BJ (cell line): ENCODE measurements at places on chromosomes 7 and 10.

- DNase-seq, result no peak
These were observed 112.3 kb upstream of the FAM133B start for GRCh38 chr7:92702535-92702934.

- no peak for DNase-seq
These were observed 34.1 kb downstream of the WBP1L start for GRCh38 chr10:102777711-102778453.

DNA sequence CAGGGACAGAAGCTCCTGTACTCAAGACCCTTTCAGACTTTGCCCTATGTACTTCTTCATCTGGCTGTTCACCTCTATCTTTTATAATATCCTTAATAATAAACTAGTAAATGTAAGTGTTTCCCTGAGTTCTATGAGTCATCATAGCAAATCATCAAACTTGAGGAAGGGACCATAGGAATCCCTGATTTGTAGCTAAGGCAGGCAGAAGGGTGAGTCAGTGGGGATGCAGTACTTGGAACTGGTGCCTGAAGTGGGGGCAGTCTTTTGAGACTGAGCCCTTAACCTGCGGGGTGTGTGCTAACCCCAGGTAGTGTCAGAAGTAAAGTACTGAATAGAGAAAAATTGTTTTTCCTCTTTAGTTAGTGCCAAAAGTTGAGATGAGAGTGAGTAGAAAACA is 6.2 kb upstream of the TMEM243 start:
- no peak for DNase-seq

DNA sequence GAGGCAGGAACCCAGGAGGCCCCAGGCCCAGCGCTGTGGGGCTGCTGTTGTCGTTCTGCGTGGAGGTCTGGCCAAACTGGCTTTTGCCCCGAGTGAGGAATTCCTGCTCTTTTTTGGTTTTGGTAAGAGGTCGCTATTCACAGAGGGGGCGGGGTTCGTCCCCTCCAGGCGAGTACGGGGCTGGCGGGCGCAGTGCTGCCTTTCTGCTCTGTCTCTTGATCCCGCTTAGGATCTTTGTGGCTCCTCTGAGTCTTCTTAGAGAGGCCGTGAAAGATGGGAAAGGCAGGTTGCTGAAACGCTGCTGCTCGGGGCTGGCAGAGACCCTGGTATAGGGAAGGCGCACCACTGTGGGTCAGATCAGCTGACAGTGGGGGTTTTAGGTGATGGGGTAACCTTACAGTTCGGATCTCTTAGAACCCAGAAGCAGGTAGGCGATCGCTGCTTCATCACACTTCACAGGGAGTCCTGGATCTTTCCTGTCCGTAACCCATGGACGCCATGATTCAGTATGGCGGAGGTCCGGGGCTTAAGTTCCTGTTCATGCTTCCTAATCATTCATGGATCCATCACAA is 136.7 kb downstream of the KIF20B start:
- DNase-seq, result no peak

DNA sequence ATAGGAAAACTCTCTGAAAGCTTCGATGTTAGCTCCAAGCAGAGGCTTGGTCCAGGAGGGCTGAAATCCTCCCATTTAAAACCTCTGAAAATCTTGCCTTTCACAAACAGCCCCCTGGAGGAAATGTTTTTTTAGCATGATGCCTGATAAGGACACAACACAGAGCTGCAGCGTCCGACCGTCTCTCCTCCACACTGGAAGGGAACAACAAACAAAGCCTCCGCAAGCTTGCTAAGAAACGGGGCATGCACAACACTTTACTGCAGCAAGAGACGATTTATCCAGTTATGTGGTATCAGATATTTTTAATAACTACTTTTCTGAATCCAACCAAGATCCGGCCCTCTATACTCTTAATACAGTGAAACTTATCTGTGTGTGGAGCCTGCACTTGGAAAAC is 182.3 kb downstream of the PTPRN2 start:
- DNase-seq, result no peak

DNA sequence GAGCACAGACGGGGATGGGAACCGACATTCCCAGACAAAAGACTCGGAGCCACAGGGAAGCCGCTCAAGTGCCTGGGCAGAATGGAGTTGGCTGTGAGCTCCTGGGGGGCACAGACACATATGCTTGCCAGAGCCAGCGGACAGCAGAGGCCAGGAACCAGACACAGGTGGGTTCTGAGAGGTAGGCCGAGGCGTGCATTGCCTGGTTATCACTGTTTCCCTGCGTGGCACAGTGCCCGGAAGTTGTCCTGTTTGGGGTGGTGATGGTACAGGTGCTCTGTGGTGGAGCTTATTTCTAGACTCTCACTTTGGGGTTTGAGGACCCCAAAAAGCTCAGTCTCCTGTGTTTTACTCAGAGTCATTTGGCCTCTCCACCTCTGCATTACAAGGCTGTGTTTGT is 2.5 kb downstream of the PALD1 start:
- DNase-seq, result no peak

- DNase-seq, result no peak
These were observed 43.4 kb downstream of the CLIP2 start for GRCh38 chr7:74332373-74333176.

DNA sequence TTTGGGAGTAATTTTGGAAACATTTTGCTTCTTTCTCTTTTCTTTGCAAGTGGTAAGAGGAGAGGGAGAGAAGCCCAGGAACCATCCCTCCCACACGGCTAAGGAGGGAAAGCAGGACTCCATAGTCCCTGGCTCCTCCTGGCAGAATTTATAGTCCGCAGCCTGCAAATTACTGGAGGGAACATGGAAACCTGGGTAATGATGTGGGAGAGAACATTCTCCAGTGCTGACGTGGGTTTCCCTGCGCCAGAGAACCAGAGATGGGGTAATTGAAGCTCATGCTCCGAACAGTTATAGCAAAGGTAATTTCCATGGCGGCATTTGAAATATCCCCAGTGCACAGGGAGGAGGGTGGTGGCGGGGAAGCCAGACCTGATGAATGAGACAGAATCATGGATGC is 320.4 kb downstream of the RPS24 start:
- DNase-seq, result no peak

GRCh38 chr7:12518920-12519681 is 51.4 kb upstream of the SCIN start:
- DNase-seq, result no peak

DNA sequence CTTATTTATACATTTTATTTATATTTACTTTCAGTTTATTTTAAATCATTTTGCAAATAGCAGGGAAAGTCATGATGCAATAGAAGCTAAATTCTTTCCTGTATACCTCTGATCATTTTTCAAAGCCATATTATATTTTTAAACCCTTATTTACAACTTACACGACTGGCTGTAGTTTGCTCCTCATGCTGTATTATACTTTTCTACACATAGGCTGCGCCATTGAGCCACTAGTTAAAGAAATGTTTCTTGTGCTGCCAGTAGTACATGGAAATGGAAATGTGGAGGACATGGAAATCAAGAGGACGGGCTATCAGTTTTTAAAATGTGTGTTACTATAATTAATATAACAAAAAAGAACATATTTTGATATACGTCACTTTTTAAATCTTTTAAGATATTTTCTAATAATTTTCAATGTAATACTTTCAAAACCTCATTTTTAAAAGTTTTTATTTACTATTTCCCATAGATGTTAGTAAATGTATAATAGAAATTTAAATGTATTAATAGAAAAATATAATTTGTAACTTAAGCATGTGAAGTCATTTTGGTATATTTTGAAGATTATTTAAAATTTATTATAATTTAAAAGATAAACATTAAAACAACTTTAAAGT is 118.5 kb downstream of the VTI1A start:
- no peak for DNase-seq

DNA sequence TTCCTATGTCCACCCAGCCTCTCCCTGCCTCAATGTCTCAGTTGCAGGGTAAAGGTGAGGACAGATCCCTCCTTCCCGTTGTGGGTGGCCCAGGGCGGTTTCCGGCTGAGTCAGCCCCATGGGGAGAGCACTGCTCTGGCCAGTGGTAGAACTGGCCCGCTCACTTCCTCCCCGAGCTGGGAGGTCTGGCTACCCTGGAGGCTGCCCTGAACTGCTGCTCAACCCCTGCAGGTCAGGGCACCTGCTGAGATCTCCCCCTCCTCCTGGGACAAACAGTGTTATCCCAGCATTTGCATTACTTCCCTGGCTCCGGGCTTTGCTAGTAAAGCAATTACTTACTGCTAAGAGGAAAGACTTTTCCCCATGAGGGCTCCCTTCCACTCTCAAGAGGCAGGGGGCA is 21.4 kb upstream of the IMPDH1 start:
- DNase-seq, result no peak

DNA sequence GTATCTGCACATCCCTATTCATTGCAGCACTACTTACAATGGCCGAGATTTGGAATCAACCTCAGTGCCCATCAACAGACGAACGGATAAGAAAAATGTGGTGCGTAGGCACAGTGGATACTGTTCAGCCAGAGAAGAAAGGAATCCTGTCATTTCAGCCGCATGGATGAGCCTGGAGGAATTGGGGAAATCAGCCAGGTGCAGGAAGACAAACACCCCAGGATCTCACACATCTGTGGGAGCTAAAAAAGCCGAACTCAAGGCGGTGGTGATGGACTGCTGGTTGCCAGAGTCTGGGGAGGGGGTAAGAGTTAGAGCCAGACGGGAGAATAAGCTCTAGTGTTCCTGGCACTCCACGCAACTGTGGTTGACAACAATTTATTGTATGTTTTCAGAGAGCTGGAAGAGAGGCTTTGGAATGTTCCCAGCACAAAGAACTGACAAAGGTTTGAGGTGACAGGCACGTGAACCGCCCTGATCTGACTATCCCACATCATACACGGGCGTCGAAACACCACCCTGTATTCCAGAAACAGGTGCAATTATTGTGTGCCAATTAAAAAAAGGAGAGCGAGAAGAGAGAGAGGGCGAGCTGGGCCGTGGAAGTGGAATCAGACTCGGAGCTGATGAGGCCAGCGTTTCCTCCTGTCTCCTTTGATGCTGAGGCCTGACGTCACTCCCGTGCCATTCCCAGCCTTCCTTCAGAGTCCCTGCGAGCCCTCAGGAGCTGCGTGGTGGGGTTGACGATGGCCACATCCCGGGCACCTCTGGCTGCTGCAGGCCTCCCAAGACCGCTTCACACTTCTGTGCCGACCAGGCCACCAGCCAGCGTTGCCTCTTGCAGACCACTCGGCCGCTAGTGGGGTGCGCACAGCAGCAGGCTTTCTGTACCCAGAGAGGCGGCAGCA is 189.5 kb downstream of the DNAJB6 start:
- no peak for DNase-seq

- DNase-seq, result peak; percentile 81
These were observed 3.2 kb upstream of the CREB5 start for GRCh38 chr7:28408960-28409715.

- DNase-seq, result peak; percentile 31
These were observed 186.0 kb downstream of the JAZF1 start for GRCh38 chr7:27994639-27995038.

- no peak for DNase-seq
These were observed 296.9 kb upstream of the DGKB start for GRCh38 chr7:15199482-15199881.

- DNase-seq, result peak; percentile 63
These were observed 75.1 kb downstream of the MAD1L1 start for GRCh38 chr7:2157473-2158279.

DNA sequence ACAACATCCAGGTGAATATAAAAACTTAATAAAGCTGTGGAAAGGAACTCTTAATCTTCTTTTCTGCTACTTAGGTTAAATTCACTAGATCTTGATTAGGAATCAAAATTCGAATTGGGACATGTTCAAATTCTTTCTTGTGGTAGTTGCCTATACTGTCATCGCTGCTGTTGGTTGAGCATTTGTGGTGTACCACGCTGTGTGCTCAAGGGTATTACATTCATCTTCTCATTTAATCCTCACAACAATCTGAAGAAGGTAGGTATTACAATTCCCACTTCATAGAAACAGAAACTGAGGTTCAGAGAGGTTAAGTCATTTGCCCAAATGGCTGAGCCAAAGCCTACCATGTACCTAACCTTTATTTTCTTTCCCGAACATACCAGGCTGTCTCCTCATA is 39.9 kb upstream of the CC2D2B start:
- no peak for DNase-seq

DNA sequence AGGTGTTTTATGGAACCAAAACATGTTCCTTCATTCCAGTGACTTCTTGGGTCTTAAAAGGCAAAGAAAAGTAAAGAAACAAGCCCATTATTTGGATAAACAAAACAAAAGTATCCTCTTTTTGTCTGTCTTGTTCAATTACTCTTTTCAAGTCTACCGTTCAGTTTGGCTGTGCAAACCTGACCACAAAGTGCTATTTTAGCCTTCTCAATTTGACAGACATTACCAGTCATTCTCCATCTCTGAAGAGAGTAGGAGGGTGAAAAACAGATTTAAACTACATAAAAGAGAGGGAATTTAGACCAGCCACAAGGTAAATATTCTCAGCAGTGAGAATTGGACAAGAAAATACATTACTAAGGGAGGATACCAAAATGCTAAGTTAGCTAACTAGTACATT is 145.2 kb downstream of the GRM3 start:
- no peak for DNase-seq

GRCh38 chr10:68560943-68561864 is 1.1 kb downstream of the TET1 start:
- no peak for DNase-seq

DNA sequence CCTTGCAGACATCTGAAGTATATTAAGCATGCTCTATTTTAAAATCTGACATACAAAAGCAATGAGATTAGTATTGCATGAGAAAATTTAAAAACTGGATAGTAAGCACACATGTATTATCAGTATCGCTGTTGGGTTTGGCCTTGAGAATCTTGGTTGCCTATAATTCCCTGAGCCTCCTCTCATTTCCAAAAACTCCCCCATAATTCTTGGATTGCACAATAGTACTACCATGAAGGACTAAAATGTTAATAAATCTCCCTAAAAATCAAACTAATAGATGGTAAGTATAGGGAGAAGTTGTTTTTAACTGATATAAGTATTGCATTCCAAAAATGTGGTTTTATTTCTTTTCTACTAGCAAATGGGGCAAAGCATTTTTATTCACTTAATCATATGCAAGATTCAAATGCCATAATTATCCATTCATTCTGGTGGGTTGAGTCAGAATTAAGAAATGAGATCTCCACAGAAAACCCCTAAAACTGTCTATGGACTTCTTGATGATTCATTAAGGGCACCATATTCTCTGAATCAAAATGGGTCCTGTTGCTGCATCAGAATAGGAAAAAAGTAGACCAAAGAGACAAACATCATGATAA is 10.3 kb upstream of the VIM start:
- peak; percentile 84 for DNase-seq

GRCh38 chr7:17557251-17557671 is 258.8 kb downstream of the AHR start:
- no peak for DNase-seq

- DNase-seq, result no peak
These were observed 57.6 kb downstream of the SNX10 start for GRCh38 chr7:26349005-26349915.
